ENCODE measurements at places on chromosomes 12 and 14.

- DNase-seq = no peak
Measured at GRCh38 chr12:109916045-109916444, 16.0 kb downstream of the TCHP start.

- no peak for DNase-seq
Measured at GRCh38 chr14:103139132-103140025, 16.1 kb downstream of the TNFAIP2 start.

- DNase-seq = no peak
Measured at GRCh38 chr14:91731986-91732385, at the start of gene CATSPERB. Gene CATSPERB (minus strand): TSS chr14:91732086. CDS start chr14:91729479, 2,607 bp downstream.

DNA sequence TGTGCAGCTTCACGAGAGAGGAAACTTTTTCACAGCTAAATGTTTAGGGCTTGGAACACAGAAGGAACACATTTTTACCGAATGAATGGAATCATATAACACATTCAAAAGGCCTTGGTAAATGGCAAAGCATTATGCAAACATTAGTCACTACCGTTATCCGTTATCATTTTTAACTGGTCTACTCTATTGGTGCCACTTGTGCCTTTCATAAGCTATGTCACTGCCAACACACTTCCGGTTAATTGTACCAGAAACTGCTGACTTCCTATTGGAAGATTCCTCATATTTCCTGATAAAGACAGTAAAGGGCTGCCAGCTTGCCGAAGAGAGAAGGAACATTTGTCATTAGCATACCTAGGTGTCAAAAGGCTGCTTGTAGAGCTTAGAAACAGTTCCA lies 169.2 kb downstream of the APAF1 start:
- DNase-seq = no peak

DNA sequence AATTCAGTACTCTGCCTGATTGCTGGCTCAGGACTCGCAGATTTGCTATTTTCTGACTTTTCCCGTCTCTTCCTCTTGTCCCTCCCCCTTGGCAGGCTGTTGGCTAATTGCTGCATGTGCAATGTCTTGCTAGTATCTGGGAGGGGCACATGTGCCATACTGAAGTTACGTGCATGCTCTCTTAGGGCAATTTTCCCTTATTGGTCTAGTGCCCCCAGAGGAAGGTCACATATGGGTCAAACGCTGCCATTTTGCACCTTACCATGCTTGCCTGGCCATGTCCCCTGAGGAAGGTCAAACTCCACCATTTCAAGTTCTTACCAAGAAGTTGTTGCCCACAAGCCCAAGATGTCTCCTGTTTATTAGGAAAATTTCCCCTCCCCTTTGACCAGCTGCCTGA lies 13.9 kb upstream of the ERC1 start:
- no peak for DNase-seq

DNA sequence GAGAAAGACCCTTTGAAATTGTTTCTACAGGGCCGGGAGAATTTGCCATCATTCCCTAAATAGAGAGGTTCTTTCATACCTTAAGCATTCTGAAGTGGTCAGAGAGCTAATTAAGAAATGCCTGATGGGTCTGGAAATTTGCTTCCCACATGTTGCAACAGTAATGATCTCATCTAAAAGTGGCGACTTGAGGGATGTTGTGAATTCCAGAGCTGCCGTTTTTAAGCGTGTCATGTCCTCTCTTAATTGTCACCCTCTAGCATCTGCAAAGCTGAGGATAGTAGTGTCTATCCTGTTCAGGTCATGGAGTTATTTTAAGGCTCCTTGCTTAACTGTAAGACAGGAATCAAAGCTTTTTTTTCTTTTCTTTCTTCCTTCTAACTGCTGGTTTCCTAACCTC lies 60.4 kb downstream of the FOS start:
- no peak for DNase-seq

GRCh38 chr14:24051789-24052655 lies at the start of gene CARMIL3:
Gene CARMIL3 (plus strand): TSS chr14:24052009. CDS start chr14:24052154, 145 bp downstream.
- DNase-seq = peak; percentile 72

GRCh38 chr12:18861287-18861858 lies 123.5 kb downstream of the CAPZA3 start:
- no peak for DNase-seq

DNA sequence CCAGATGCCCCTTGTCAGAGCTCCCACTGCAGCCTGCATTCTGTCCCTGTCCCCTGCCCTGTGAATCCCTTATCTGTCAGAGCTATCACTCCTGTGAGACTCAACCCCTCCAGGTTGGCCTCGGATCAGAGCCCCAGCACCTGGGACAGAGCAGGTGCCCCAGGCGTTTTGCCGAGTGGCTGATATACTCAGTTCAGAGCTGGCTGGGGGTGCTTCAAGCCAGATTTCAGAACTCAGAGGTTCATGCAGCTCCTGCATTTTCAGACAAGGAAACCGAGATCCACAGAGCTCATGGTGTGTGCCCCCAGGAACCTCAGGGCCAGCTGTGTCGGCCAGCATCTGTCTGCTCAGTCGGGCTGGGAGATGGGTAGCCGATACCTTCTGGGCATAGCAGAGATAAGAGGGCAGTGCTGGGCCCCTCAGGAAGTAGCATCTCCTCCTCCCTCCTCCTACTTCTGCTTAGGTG lies 228.0 kb upstream of the RTL1 start:
- no peak for DNase-seq

DNA sequence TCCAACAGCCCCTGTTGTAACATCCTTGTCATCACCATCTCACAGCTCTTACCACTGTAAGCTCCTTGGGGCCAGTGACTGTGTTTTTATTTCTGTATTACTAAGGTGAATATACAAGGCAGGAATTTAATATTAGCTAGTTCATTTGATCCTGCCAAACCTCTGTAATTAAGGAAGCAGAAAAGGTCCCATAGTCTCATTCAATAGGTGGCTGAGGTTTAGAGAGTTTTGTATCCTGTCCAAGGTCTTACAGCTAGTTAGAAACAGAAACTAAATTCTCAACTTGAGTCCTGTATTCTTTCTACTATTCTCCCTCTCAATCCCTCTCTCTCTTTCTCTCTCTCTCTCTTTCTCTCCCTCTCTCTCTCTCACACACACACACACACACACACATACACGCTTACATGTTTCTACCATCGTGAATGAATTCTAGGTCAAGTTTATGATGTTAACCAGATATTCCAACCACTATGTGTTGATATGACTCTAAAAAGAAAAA lies 543 bp upstream of the GLIPR1 start:
- no peak for DNase-seq

DNA sequence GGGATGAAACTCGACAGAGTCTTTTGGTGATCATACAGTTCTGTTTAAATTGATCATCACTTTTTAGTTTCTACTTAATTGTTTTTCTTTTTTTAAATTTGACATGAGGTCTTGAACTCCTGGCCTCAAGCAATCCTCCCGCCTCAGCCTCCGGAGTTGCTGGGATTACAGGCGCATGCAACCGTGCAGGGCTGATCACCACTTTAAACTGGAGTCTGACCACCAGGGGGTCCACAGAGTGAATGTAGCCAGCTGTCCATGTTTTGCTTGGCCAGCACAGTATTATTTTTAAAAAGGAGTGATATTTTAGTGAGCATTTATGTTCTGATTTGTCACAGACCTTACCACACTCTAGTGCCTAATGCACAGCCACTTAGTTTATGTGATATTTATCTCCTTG lies 10.7 kb downstream of the DAAM1 start:
- DNase-seq = no peak

DNA sequence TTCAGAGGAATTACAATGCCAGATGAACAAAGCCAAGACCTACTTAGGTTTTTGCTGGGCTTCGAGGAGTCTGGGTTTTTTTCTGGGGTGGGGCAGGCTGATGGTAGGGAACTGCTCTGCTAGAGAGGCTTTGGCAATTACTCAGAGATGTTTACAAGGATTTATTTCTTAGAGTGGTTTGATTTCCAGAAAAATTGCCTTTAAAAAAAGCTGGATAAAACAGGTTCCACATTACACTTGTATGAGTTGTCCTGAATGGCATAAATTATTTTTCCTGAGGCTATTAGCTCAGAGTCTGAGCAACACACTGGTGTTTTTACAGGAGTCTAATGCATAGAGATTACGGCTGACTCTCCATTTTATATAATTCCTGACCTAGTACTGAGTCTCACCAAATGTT lies 118.5 kb upstream of the FRMD6 start:
- DNase-seq = no peak

GRCh38 chr12:25459541-25459951 lies 93.5 kb downstream of the LMNTD1 start:
- no peak for DNase-seq

DNA sequence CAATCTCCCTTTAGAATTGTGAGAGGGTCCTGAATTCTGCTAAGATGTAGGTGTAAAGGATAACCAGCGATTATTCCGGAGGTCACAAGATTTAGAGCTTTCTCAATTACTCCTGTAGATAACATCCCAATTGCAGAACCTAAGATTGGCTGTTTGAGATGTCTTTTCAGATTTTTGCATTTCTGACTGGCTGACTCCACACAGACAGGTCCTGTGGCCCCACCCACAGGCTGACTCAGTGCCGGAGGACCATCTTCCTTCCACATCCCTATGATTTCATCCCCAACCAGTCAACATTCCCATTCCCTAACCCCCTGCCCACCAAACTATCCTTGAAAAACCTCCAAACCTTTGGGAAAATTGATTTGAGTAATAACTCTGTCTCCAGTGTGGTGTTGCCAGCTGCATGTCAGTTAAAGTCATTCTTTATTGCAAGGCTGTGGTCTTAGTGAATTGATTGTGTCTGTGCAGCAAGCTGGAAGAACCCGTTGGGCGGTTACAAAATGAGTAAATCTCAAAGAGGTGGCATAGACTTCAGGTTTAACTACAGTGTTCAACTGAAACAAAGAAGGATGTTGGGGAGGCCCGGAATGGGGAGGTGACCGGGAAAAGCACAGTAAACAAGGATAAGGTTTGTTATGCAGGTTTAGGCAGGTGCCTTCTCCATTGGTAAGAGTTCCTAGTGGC lies 10.6 kb downstream of the FNTB start:
- no peak for DNase-seq

- DNase-seq = peak; percentile 87
Measured at GRCh38 chr14:21038441-21039422, 3.4 kb upstream of the RNASE7 start.

GRCh38 chr12:94133964-94134795 lies 14.2 kb upstream of the PLXNC1 start:
- no peak for DNase-seq

DNA sequence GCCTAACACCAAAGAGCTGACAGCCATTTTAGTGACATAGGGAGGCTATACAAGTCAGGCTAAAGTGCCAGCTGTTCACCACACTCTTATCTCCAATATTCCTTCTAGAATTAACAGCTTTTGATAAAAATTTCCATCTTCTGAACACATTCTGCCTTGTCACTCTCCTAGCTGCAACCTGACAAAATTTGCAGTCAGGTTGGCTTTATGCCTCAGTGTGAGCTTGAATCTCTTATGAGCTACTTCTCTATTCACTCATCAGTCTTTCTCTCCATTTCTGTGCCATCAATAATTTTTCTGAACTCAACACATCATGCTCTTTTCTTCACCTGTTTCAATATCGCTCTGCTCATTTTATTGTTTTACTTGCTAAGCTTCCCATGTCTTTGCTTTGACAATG lies 50.2 kb downstream of the TMTC1 start:
- no peak for DNase-seq

DNA sequence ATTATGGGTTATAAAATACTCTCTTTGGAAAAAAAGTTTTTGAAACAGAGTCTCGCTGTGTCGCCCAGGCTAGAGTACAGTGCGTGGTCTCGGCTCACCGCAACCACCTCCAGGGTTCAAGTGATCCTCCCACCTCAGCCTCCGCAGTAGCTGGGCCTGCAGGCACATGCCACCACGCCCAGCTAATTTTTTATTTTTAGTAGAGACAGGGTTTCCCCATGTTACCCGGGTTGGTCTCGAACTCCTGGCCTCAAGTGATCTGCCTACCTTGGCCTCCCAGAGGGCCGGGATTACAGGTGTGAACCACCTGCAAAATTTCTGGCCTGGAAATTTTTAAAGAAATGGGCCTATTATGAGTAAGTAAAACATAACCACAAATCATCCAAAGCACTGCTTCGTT lies 3.8 kb downstream of the USP15 start:
- DNase-seq = no peak

DNA sequence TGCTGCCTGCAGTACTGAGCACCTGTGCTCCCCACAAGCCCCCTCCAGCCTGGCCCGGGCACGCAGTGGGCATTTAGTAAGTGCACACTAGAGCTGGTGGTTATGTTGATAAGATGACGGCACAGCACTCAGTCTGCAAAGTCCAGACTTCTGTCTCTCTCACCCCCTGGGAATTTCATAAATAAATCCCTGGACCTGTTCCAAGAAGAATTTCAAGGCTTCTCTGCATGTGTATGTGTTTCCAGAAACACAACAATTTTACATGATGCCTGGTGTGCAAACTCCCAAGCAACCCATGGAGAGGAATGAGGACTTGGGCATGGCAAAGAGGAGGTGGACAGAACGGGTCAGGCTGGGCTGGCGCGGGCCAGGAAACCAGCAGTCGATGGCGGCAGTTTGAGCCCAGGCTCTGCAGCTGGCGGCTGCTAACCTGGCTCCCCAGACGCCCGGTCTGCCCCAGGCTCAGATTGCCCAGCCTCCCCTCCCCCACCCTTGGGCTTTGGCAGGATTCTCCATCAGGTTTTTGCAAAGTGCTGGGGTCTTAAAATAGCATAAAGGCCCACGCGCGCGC lies 10.4 kb upstream of the ACVR1B start:
- DNase-seq = no peak

DNA sequence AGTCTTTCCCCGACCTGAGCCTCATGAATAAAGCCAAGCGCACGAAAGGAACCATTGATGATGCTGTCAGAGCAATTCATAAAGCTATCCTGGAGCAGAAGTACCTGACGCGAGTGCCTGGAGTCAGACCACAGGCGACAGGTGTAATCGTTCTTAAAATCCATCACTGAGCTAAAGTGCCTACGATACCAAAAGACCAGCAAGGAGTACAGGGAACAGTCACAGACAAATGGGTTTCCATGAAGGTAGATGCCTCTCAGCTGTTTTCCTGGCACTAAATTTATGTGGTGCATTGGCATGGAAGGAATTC lies 1.4 kb upstream of the PCED1B start:
- no peak for DNase-seq

DNA sequence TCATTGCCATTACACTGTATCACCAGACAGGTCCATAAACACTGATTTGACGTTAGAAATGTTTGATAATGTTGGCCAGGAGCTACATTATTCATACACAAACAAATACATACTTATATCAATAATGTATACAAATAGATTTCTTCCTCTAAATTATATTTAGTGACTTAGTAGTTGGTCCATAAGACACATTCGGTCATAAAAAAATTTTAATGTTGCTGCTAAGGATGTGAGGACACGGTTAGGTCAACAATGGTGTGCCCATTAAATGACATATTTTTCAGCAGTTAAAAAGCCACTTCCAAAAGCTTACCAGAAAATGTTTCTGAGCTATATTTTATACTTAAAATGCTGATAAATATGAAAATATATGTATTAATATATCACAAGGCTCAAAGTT lies 1148.7 kb upstream of the TMEM132C start:
- DNase-seq = no peak

GRCh38 chr14:104822821-104823615 lies 22.1 kb downstream of the ZBTB42 start:
- no peak for DNase-seq

GRCh38 chr14:100289916-100290606 lies 16.2 kb downstream of the SLC25A29 start:
- peak; percentile 7 for DNase-seq

Measured in transverse colon (tissue), 4 donors.